ENCODE measurements at places on chromosomes 4 and X.
A peak's percentile ranks its signal among the peaks of the same experiment; 100 is the strongest.

DNA sequence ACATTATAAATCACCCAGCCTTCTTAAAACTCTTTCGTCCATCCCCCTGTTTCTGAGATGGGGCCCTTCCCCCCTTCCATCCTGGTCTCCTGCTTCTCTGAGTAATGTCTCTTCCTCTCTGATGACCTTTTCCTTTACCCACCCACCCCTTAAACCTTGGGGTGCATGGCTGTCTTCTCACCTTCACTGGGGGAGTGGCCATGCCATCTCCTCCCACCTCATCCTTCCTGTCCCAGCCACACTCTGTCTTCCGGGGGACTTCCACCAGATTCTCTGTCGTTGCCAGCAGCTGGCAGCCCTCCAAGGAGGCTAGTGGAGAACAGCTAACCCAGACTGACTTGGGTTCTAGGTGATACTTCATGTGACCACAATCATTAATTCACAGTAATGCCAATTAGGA is 83.2 kb upstream of the SCML1 start:
- peak; percentile 52 for DNase-seq

- no peak for DNase-seq
Measured at GRCh38 chrX:149829751-149830191, 48.0 kb downstream of the MAGEA9 start.

DNA sequence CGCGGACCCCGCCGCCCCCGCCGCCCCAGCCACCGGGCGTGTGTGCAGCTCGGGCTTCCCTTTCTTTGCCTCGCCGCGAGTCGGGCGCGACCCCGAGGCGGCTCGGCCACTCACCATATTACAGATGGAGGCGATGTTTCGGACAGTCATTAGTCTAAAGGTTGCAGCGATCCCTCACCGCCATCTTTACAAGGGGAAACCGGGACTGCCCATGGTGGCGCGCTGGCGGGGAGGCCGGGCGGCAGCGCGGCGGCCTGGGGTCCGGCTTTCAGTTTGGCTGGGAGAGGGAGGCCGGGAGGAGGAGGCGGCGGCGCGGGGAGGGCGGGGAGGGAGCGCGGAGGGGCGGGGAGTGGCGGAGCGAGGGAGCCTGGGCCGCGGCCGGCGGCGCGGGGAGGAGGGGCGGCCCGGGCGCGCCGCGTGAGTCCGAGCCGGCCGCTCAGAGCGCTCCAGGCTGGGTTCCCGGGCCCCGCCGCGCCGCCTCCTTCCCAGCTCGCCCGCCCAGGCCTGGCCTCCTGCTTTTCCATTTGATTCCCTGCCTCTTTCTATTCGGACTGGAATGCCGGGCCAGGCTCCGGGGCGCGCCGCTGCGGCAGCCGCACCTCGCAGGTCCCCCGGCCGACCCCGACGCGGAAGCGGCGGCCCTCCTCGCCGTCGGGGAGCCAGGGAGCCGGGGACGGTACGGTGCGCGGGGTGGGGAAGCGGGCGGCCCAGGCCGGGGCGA is at the start of gene USP46:
USP46 (minus strand) TSS at position 301 of the 721 bp plus-strand sequence; CDS start at position 150, 151 bp downstream.
- DNase-seq, result peak; percentile 17

DNA sequence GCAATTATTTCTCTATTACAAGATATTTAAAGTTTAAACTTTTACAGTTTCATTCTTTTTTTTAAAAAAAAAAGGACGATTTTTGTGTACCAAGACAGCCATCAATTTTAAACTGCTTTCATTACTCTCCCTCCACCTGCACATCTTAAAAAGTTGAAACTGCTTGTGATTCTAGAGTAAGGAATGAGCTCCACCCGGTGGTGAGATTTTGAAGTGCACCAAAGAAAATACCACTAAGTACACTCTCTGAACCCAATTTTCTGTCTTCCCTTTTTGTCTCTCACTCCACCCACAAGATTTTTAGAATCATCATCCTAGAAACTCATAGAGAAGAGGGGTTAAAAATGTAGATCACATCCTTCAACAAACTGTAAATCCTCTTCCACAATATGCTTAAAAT is 91.3 kb upstream of the WDR44 start:
- peak; percentile 30 for DNase-seq

DNA sequence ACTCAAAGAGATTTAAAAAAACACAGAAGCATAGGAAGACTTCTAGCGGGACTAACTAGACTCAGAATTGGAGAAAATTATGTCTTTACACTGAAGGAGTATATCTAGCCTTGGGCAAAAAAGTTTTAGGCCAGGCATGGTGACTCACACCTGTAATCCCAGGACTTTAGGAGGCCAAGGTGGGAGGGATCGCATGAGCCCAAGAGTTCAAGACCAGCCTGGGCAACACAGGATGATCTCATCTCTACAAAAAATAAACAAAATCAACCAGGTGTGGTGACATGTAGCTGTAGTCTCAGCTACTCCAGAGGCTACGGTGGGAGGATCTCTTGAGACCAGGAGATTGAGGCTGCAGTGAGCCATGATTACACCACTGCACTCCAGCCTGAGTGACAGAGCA is 99.5 kb downstream of the NEUROG2 start:
- DNase-seq, result no peak

- no peak for DNase-seq
Measured at GRCh38 chrX:38657562-38657961, 96.2 kb downstream of the TSPAN7 start.

Measured in T-helper 2 cell (primary cell).